ENCODE measurements at places on chromosomes 11 and 22.

DNA sequence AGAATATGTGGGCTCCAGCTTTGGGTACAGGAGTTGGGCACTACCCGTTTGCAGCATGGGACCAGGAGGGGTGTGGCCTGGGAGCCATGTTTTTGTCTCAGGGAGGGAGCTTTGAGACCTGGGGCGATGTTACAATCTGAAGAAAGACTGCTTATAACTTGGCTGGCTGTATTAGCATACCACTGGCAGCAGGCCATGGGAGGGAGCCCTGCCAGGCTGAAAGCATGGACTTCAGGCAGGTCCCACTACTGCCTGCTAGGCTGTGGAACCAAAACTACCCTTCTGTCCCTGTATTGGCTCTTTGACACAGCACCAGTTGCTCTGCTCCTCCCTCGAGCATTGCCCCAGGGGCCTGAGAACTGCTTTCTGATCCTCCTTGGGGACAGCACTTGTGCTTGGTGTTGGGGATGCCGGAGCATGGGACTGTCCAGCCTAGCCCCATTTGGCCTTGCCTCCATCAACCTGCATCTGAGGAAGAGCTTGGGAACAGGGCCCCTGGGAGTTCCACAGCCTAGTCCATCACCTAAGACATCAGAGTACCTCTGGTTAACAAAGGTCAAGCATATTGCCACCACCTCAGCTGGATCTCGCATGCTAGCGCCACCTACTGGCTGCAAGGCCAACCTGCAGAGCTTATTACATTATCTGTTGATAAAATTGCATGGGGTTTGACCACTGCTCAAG, 217.4 kb downstream of the SBF2 start:
- peak; percentile 53 for DNase-seq

DNA sequence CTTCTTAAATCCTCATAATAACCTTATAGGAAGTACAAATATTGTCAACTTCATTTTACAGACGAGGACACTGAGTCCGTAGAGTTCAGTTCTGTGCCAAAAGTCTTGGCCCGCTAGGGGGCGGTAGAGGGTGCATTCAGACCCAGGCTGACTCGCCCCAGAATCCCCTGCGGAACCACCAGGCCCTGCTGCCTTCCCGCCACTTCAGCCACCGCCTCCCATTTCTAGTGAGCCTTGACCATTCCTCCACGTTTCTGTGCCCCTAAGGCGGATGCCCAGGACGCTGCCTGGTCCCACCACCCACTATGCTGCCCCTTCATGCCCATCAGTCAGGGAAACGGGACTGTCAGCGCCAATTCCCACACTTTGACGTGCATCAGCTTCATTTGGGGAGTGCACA, 19.1 kb downstream of the SYT13 start:
- no peak for DNase-seq

- no peak for DNase-seq
Measured at GRCh38 chr22:19737846-19738663, 14.7 kb downstream of the GP1BB start.

- DNase-seq: no peak
Measured at GRCh38 chr22:45689211-45689610, 17.6 kb downstream of the ATXN10 start.

DNA sequence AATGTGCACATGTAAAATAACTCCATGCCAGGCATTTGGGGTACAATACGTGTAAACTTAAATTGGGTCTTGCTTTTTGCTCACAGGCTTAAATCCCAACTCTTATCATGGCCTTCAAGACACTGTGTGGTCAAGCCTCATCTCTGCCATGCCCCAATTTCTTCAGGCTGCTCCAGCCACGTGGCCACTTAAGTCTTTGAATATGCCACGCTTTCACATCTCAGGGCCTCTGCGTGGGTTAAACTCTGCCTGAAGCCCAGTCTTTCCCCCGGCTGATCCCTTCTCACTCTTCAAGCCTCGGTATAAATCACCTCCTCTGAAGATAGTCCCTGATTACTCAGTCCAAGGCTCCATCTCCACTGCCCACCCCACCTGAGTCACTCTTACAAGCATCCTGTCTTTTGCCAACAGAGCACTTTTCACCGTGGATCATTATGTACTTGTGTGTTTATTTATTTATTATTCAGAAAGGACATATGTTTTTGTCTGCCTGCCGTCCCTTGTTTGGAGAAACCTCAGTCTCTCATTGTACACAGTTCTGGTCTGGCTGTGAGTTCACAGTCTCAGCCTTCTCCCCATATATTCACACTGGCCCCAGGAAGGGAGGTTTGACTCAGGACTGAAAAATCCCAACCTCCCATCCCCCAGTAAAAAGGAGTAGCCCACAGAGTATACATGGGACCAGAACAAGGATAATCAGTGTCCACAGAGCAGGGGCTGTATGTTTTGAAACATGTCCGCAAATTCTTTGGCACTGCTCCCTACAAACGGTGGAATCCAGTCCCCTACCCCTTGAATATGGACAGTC, 344.7 kb downstream of the MN1 start:
- DNase-seq: peak; percentile 98

GRCh38 chr11:26493616-26494015, 78.4 kb downstream of the MUC15 start:
- no peak for DNase-seq

DNA sequence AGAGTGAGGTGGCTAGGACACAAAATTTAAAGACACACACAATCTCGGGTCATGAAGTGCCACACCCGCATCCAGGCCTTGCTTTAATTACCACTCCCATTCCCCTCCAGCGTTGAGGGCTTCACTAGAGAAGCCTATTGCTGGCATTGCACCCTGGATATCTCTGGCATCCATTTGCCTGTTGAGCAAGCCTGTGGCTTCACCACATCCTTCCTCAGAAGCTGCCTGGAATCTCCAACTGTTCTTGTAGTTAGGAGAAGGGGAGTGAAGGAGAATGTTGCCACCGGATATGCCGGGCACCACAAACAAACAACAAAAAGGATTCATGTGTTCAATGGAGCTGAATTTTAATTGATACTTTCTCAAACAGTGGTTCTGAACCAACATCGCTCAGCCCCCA, 34.4 kb upstream of the RCN1 start:
- peak; percentile 53 for DNase-seq

DNA sequence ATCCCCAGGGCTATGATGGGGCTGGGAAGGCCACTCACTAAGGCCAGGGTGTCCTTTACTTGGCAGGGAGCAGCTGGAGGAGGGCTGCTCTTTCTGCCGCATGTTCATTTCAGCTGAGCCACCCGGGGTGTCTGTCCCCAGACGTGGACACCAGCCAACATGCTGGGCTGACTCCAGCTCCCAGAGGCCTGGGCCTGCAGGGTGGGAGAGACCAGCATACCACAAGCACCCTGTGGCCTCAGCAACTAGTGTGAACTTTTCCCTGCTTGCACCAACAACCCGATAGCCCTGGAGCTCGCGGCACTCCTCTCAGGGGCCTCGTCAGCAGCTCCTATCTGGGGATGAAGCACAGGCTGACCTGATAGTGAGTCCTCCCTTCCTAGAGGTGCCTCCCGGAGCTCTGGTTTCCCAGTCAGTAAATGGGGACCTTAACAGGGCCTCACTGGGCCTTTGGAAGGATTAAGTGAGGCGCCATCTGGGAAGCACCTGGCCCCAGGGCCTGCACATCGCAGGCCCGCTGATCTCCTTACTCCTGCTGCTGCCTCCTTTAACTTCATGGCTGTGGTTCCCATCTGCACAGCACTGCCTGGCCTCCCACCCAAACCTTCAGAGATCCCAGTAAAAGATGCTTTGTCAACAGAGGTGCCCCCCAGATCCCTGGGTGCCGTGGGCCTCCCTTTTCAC, 83.4 kb downstream of the GALNT18 start:
- no peak for DNase-seq

GRCh38 chr11:106228996-106229395, 151.5 kb downstream of the AASDHPPT start:
- peak; percentile 59 for DNase-seq

DNA sequence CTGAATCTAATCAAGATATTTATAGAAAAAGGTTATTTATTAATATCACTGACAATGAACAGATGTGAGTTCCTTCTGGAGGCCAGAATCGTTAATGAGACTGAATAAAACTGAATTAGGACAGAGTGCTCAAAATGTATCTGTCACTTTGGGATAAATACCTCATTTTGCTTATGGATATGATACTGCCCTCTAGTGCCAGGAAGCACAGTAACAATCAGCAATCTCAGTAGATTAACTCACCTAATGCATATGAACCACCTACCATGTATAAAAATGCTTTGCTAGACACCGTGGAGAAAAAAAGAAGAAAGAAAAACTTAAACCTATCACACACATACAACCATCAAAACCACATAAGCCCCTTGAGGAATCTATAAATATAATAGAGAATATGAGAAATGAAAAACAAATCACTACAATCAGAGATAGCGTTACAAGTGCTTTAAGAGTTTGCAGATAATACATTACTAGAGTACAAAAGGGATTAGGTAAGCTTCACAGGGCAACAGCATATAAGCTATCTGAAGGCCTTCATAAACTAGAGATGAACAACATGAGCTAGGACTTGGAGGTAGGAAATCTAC, 117.4 kb downstream of the SGSM3 start:
- peak; percentile 63 for DNase-seq

GRCh38 chr22:47659467-47660223, 897.2 kb downstream of the TBC1D22A start:
- no peak for DNase-seq

DNA sequence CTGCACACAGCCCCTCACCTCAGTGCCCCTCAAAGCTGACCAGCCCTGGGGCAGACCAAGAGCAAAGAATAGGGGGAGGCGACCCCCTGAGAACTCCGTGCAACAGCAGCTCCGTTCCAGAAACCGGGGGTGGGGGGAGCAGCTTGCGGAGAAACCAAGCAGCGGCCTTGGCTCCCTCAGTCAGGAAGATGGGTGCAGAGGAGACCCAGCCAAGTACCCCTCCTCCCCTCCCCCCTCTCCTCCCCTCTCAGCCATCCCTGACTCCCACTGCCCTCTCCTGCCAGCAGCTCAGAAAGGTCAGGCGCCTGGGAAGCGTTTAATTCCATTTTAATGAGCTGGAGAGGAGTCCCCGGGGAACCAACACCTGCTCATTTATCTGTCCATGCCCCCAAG, 78.9 kb downstream of the PDE2A start:
- DNase-seq: no peak

GRCh38 chr11:65429724-65430405, 7.3 kb downstream of the NEAT1 start:
- peak; percentile 61 for DNase-seq

GRCh38 chr22:43136255-43136654, 6.9 kb downstream of the MCAT start:
- DNase-seq: peak; percentile 58

DNA sequence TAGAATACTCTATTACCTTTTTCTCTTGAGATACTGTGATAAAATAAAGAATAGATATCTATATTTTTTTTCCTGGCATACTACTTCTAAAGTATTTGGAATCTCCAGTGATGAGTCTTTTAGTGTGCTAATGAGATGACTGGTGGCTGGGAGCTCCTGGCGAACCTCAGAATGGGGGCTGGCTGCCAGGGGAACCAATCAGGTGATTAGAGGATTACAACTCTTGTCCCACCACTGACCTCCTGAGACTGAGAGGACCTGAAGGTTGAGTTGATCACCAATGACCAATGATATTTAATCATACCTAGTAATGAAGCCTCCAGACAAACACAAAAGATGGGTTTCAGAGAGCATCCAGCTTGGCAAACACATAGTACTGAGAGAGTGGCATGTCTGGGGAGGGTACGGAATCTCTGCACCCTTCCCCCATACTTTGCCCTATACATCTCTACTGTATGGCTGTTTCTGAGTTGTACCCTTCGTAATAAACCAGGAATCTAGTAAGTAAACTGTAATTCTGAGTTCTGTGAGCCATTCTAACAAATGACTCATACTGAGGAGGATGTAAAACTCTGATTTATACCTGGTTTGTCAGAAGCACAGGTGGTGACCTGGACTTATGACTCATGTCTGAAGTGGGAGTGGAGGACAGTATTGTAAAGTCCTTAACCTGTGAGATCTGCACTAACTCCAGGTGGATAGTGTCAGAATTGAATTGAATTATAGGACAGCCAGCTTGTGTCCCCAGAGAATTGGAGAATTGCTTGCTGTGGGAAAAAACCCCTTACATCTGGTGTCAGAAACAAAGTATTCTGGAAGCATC, 325.3 kb upstream of the LRRC4C start:
- DNase-seq: no peak

DNA sequence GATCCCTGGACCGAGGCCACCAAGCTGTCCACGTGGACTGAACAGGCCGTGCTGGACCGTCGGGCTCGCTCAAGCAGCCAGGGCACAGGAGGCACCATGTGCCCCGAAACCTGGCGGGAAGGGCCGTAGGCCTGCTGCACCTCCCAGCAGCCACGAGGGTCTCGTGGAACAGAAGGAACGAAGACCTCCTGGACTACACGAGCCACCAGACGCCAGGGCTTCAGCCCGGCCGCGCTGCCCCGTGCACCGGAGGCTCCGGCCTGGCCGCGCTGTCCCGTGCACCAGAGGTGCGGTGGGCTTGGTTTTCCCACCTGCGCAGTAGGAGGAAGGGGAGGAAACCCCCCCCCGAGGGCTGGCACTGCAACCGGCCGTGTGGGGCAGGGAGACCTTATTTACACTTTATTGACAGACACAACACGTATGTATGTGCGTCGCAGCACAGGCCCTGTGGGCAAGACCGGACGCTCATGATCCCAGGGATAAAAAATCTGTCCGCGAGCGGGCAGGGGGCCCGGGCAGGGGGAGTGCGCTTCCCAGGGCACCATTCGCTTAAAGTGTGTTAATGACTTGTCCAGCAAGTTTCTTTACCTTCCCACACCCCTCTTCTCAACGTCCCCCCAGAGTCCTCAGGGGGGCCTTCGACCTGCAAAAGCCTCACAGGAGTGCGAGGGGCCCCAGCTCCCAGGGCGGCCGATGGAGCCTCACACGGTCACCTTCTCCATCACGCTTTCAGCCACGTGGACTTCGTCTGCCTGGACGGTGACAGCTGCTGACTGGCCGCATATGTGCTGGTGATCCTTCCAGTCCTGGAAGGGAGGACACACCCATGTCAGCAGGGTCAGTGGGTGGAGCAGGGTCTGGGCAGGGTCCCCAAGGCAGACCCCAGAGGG, 7.0 kb downstream of the DRD4 start:
- no peak for DNase-seq

GRCh38 chr22:24584871-24585411, 7.9 kb downstream of the LRRC75B start:
- no peak for DNase-seq

DNA sequence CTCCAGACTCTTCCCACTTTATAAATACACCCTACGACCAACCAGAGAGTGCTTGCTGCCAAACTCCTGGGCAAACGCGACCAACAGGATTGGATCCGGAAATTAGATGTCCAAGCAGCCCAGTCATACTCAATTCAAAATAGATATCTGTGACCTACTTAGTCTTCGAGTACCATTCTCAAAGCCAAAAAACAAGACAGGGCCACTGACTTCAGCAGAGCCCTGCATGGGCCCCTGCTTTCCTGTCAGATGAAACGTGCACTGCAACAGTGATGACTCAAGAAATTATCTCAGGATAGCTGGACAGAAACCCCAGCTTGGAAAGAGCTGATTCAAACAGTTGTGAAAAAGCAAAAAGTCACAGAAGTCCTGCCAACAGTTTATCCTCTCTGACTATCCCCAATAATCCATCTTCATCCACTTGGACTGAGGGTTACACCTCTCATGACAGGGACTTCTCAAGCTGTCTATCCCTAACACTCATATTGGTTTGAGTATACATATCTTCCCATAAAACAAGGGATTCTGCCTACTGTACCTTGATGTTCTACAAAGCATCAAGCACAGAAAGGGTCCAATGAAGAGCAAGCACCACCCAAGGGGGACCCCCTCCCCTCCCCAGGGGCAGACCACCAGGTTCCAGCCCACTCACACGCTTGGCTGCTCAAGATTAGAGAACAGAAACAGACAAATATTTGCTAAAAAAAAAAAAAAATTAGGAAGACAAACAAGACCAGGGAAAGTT, 17.4 kb downstream of the SMCO4 start:
- no peak for DNase-seq

All from ELR (cell line).